ENCODE measurements at places on chromosomes 4 and X. TPM values are rescaled to one million over a fixed set of nuclear protein-coding genes. Genes with fewer than 3 reads are reported as not detected.

The TLR10 gene
- not detected for total RNA-seq

The RAB40A gene
- not detected for total RNA-seq

The ADH1C gene
- total RNA-seq, result not detected

The SPANXA1 gene
- total RNA-seq, result not detected

The PLAC8 gene
- 4.7 TPM for total RNA-seq

The CTAG2 gene
- total RNA-seq, result not detected

The TET2 gene
- 6.7 TPM for total RNA-seq

The TMPRSS11D gene
- 1.9 TPM for total RNA-seq

All from airway epithelial cell (primary cell).